ENCODE measurements at places on chromosomes 1 and 21.
A peak's percentile ranks its signal among the peaks of the same experiment; 100 is the strongest.

- DNase-seq, result no peak
These were observed 9.1 kb downstream of the AHDC1 start for GRCh38 chr1:27594564-27595510.

DNA sequence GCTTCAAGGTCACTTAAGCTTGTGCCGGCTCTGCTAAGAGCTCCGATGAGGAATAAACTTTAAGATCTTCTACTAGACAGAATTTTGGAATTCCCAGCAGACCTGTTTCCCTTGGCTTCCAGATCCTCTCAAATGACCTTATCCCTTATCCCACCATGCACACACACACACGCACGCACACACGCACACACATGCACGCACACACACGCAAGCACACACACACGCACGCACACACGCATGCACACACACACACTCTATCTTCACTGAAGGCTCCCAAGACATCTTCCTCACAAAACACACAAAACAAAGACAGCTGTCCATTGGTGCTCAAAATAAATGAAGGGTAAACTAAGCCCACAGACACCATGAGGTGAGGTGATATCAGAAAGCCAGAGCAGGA is 659.9 kb downstream of the KIF26B start:
- DNase-seq, result no peak

DNA sequence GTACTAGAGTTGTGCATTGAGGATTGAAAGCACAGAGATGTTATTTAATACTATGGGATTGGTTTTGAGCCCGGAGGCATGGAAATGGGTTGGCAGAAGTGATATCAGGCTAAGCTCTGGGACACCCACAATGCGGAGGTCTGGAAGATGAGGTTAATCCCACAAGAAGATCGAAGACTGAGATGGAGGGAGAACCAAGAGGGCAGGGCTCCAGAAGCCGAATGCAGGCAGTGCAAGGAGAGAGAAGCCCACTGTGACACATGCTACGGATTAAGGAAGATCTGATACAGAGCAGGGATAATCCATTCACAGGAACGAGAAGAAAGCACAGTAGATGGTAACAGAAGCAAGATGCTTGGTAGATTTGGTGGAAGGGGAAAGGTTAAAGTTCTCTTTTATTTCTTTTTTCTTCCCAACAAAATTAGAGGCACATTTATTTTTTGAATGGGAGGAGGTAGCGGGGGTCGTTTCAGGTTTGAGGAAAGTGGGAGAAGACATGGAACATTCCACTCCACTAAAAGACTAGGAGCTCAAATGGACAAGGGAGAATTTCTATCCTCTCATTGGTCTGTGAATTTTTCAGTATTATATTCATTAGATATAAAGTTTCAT is 113.2 kb downstream of the NCAM2 start:
- no peak for DNase-seq

- no peak for DNase-seq
These were observed 999.8 kb upstream of the NCAM2 start for GRCh38 chr21:19998453-19998852.

DNA sequence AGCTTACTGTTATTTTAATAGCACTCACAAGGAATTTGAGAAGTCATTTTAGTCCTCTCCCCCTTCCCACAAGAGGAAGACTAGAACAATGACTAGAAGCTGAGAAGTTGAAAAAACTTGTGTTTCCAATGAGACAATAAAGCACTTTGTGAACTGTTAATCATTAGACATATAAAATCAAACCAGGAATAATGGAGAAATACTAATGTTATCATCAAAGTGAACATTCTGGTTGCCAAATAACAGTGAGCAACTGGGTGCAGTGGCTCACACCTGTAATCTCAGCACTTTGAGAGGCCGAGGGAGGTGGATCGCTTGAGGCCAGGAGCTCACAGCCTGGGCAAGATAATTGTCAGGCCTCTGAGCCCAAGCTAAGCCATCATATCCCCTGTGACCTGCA is 54.0 kb upstream of the RASAL2 start:
- DNase-seq, result no peak

DNA sequence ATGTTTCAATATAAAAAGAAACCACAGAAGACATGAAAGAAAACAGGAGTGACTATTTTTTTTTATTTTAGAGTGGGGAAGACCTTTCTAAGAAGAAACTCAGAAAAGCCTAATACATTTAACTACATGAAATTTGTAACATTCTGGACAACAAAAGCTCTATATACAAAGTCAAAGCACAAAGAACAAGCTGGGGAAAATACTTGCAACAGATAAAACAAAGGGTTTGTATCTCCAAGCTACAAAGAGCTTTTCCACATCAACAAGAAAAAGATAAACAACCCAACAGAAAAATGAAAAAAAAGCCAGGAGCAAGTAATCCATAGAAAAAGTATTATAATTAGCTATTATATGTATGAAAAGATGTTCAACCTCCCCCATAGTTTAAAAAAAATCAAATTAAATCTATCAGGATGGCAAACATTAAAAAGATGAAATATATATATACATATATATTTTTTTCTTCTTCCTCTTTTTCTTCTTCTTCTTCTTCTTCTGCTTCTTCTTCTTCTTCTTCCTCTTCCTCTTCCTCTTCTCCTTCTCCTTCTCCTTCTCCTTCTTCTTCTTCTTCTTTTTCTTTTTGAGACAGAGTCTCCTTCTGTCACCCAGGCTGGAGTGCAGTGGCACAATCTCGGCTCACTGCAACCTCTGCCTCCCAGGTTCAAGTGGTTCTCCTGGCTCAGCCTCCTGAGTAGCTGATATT is 49.1 kb upstream of the EPS8L3 start:
- DNase-seq, result no peak

DNA sequence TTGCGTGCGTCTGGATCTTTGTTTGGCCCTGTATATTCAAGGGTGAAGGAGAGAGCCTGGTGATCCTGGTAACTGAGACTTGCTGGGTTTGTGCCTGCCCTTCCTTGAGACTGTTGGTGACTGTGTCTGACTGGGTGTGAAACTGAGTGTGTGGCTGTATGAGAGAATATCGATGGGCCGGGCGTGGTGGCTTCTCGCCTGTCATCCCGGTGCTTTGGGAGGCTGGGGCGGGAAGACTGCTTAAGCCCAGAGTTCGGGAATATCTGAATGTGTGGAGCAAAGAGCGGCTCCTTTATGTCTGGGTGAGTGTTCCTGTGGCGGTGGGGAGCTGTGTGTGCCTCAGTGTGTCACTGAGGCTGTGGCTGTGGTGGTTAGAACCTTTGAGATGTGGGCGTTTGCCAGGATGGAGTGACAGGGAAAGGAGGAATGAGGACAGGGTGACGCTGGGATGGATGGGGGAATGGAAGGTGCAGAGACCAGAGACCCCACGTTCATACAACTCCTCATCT is 2.7 kb upstream of the MARCKSL1 start:
- DNase-seq, result no peak

- no peak for DNase-seq
These were observed 11.0 kb downstream of the RO60 start for GRCh38 chr1:193070386-193070753.

DNA sequence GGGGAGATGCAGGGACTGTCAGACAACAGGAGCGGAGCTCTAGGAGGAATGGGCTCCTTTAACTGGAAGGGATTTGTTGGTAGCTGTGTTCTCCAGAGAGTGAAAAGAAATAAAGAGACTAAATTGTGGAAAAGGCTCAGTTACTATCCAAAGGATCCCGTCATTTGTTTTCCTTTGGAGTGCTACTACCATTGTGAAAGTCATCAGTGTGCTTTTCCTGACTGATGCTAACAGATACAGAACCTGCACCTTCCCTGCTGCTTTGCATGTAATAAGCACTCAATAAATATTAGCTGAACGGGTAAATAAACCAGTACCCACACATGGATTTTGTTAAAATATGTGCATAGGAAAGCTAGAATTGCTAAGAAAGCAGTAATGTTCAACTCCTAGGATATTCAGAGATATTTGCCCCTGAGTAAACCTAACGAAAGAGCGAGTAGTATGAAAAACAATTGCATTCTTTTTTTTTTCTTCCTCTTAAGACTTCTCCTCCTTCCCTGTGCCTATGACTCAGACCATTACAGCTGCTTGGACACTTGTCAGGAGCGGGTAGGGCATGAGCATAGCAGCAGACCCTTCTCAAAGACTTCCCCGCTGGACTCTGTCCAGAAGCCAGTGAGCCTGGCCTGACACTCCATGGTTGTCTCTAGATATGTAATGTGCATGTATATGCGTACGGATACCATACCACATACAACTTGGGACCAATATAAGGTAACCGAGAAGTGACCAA is 41.7 kb downstream of the PTGFRN start:
- no peak for DNase-seq

DNA sequence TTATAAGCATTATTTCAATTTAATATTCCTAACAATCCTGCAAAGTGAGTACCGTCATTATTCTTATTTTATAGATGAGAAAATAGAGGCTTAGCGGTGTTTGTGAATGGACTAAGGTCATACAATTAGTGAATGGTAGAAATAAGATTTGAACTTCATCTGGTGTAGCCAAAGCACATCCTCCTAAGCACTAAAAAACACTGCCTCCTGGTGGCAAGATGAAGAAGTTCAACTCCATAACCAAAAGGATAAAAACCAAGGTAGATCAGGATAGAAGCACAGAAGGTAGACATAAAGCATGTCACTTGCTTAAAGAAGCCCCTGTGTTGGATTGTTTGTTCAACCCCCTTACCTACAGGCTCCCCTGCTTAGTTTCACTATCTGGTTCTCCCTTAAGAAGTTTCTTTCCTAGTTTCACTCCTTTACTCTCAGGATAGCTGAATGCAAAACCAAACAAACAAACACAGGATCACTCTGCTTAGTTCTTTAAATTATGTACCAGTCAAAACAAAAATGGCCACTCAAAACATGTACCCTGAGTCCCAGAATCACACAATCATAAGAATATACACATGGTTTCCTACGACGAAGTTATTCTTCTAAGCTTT is 12.7 kb upstream of the AIM2 start:
- no peak for DNase-seq

DNA sequence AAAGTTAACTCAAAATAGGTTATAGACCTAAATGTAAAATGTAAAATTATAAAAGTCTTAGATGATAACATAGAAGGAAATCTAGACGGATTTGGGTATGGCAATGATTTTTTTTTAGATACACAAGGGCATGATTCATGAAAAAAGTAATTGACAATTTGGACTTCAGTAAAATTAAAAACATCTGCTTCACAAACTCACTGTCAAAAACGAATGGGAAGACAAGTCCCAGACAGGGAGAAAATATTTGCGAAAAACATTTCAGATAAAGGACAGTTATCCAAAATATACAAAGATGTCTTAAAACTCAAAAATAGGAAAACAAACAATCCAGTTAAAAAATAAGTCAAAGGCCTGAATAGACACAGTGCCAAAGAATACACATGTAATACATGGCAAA is 9.7 kb upstream of the PTGS2 start:
- DNase-seq, result no peak

GRCh38 chr1:54885807-54886723 is 930 bp downstream of the DHCR24 start:
- peak; percentile 85 for DNase-seq

DNA sequence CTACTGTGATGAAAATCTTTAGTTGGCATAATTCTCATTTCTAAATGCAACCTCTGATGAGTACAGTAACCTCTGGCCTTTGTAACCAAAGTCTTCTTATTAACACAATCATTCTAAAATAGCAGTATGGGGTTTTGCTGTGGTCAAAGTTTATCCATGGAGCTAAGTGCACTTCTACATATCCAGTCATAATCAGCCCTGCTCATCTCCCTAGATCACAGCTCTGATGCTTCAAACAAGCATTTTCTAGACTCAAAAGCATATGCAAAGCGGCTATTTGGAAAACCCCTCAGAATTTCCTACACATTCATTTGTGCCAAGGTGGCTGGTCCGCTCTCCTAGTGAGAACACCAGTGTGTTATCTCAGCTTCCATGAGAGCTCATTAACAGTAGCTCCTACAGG is 418.6 kb downstream of the MRPL39 start:
- no peak for DNase-seq

- DNase-seq, result no peak
These were observed 106.7 kb downstream of the CNIH3 start for GRCh38 chr1:224722838-224723237.

DNA sequence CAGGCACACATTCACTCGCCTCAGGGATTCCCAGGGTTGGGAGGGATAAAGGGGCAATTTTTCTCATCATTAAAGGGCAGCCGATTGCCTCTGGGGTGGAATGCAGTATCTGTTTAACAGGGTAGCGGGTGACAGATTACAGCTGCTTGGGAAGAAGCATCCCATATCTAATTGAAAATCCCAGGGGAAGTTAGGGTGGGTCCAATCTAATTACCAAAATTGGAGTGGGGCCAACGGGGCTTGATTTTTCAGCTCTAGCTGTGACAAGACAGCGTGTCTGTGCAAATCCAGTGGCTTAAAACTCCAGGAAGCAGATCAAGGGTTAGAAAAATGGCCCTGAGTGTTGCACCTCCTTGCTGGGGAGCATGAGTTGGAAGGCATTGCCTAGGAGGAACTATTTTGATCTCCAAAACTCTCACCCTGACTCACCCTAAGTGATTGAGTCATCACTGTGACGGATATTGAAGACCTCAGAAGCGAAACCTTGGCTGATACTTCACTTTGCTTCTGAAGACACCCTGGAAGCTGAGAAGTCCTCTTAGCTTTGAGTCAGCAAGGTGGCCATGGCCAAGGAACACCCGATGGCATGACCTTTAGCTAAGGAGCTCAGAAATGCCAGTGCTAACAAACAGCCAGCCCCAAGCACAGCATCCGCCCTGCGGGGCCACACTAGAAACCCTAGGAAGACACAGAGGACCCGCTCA is 46.0 kb downstream of the GRHL3 start:
- DNase-seq, result no peak

DNA sequence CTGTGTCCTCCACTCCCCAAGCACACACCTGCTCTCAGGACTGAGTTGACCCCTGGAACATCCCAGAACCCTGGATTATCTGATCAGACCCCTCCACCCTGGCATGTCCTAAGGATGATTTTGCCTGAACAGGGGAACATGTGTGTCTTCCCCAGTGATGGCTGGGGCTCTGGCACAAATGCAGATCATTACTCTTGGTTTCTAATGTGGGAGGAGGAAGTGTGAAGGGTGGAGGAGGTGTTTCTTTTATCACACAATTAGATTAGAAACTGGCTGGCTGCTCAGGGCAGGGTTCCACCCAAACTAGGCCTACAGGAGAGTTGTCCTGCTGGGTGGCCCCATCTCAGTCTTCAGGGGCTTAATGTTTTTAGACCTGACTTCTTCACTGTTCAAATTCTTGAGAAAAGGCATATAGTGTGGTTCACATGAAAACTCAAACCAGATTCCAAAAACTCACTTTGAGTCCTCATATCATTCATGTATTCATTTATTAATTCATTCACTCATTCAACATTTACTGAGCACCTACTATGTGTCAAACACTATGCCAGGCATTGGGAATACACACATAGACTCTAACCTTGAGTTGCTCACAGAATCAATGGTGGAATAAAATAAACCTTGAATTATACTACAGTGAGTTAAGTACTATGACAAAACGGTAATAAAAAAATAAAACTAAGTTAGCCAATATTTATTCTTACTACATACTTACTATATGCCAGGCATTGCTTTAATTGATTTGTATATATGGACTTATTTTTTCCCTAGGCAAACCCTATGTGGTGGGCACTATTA is 221.8 kb upstream of the JUN start:
- DNase-seq, result no peak
